ACHN (cell line): ENCODE measurements at places on chromosomes 1 and 21.

- no peak for DNase-seq
Observed at GRCh38 chr21:45147473-45148315, 73.3 kb downstream of the ADARB1 start.

DNA sequence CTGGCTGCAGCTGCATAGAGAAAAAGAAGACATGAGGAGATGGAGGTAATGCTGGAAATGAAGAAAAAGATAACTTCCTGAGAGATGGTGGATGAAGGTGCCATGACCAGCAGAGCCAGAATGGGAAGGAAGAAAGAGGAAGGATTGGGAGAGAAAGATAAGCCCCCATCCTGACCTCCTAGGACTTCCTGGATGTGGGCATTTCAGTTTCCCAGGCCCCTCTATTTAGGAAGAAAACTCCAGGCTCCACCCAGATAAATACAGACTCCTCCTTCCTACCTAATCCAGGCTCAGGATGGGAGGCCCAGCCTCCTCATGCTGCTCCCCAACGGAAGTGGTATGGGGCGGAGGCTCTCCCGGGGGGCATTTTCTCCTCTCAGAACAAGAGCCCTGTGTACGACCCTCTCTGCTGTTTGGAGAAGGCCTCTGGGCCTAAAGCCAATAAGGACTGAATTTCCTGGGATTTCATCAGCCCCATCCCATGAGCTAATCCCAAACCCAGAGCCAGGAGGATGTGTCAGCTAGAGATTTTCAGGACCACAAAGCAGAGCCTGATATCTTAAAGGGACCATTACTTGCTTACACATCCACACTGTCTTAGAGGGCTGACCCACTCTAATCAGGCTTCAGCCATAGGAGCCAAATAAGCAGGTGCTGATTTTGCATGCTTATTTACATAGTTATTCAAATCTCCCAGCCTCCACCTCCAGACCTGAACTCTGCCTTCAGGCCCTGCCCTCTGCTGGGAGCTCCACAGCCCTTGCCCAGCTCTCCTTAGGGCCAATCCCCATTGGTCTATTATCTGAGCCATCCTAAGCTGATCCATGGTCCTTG lies 5.1 kb upstream of the ARHGEF2 start:
- DNase-seq: peak; percentile 86

GRCh38 chr1:226110249-226111097 lies 48.0 kb downstream of the H3-3A start:
- peak; percentile 70 for DNase-seq

DNA sequence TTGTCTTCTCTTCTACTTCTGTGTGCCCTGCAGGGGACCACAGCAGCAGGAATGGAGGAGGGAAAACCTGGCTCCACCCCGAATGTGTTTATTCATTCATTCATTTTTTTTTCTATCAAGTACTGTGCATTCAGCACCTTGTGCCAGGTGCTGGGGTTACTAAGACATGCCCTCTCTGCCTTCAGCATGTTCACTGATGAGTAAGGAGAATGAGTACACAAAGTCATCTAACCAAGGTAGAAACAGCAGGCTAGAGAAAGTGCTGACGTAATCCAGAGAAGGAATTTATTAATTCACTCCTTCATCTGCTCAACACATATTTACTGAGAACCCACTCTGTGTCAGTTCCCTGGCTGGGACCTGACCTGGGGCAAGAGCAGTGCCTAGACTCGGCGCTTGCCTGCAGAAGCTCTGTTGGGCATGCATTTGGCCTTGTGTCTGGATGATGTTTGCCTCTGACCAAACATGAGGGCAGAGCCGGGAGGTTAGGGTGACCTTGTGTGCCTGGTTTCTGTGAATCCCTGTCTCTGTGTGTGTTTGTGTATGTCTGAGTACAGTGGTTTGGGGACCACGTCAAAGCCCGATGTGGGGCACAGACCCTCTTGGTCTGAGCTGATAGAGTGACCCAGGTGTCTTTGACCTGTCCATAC lies 3.3 kb upstream of the MYOG start:
- DNase-seq: no peak

DNA sequence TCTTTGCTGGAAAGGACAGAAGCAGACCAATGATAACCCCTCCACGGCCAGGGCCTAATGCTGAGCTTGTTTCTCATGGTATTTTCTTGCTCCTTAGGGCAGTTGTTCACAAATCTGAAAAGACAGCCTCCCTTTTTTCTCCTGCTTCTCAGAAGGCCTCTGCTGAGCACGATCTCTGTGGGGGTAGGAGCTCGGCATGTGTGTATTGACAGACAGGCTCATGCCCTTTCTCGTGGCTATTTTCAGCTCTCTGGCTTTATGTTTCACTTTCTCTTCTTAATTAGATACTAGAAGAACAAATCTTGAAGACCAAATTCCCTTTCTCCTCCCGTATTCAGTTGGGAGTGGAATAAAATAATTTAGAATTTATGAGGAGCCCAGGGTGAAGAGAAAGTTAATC lies 768 bp upstream of the RIIAD1 start:
- DNase-seq: no peak

DNA sequence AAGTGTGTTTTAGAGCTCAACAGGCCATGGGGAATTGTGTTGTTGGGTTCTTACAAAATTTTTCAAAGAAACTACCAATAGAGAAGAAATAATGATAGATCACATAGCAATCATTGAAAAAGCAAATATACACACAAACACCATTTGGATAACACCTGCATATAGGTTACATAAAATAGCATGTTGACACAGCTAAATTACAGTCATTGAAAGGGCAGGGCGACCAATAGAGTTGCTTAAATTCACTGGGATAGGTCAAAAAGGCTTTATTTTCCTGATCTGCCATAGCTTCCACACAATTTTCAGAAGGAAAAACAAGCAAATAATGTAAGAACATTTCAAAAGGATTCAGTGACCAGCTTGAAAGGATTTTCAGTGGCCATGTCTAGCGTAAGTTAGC lies 57.9 kb upstream of the FGGY start:
- no peak for DNase-seq

GRCh38 chr1:12059226-12059625 lies 3.9 kb upstream of the TNFRSF8 start:
- no peak for DNase-seq

DNA sequence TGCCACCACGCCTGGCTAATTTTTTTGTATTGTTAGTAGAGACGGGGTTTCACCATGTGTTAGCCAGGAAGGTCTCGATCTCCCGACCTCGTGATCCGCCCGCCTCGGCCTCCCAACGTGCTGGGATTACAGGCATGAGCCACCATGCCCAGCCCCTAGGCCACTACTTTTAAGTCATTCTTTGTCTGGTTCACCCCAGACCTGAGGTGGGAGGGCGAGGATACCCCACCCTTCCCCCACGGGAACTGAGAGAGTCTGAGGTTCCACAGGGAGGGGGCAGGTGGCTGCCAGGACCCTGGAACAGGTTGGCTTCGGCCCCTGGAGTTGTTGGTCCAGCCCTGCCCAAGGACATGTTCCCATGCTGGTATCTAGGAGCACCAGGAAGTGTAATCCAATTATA lies 7.7 kb upstream of the SDC3 start:
- no peak for DNase-seq

- DNase-seq: no peak
Observed at GRCh38 chr1:42748461-42749410, 8.7 kb upstream of the CLDN19 start.

GRCh38 chr1:179818743-179819173 lies 58.8 kb downstream of the TOR1AIP2 start:
- no peak for DNase-seq
